IPS DF 6.9 (cell line): ENCODE measurements at places on chromosomes 6 and 20.

DNA sequence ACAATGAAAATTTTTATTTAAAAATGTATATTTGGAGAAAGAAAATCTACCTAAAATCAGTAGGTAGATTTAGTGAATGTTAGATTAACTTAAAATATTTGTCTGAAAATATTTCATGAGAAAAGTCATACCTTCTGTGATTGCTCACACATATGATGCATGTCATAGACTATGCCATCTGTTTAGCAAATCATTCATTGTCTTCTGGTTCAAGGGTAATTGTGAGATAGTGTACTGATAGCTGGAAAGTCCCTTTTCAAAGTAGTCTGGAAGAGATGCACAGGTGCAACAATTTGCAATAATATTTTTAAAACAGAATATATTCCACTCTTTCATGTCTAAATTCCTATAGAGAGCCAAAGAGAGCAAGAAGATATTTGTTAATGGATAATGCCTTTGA is 21.0 kb upstream of the RNF217 start:
- no peak overlapping the region for H3K4me3 ChIP-seq
- no peak overlapping the region for H3K27ac ChIP-seq
- no peaks in the 10 kb centered on the region for H3K4me1 ChIP-seq

GRCh38 chr6:138492113-138492512 is 7.2 kb downstream of the NHSL1 start:
- no peak overlapping the region for H3K27ac ChIP-seq
- peaks cover 4% of the 10 kb centered on the region; the same call in 1 of the 2 replicates for H3K4me1 ChIP-seq
- H3K4me3 ChIP-seq = no peak overlapping the region
- H3K27me3 ChIP-seq = no peaks in the 10 kb centered on the region

DNA sequence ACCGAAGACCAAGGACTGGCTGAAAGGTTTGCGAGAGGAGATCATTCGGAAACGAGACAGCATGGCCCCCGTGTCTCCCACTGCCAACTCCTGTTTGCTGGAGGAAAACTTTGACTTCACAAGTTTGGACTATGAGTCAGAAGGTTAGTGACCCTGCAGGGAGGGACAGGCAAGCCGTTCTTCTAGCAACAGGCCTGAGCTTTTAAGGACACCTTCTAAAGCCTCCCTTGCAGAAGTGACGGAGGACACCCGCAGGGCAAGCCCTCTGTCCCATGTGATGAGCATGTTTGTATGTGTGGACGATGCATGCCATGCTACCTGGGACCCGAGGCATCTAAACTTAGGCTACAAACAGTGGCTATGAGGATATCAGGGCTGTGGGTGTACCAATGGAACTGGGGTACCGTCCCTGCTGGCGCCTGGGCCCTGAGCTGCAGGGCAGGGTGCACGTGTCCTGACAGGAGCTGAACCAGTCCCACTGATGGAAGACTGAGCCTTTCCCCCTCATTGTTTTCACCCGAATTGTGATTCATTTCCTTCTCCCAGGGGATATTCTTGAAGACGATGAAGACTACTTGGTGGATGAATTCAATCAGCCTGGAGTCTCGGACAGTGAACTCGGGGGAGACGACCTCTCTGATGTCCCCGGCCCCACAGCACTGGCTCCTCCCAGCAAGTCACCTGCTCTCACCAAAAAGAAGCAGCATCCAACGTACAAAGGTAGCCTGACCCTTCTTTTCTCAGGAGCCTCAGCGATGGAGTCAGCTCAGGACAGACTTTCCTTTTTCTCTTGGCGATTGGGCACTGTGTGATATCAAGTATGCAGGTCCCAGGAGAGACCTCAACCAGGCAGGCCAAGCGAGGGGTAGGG is 84.4 kb downstream of the SERAC1 start:
- H3K27ac ChIP-seq = no peak overlapping the region
- H3K36me3 ChIP-seq = peaks cover 5% of the 10 kb centered on the region; the same call in 1 of the 2 replicates
- H3K27me3 ChIP-seq = no peaks in the 10 kb centered on the region

GRCh38 chr6:64439274-64439673 is 803.7 kb downstream of the PHF3 start:
- H3K4me3 ChIP-seq = no peak overlapping the region
- H3K27ac ChIP-seq = no peak overlapping the region
- no peak for DNase-seq

GRCh38 chr6:142518126-142518525 is 216.3 kb downstream of the ADGRG6 start:
- no peak overlapping the region for H3K27ac ChIP-seq
- DNase-seq = no peak
- no peaks in the 10 kb centered on the region for H3K27me3 ChIP-seq
- no peaks in the 10 kb centered on the region for H3K4me1 ChIP-seq
- H3K36me3 ChIP-seq = no peaks in the 10 kb centered on the region

- H3K36me3 ChIP-seq = no peaks in the 10 kb centered on the region
- DNase-seq = no peak
- no peak overlapping the region for H3K4me3 ChIP-seq
- no peaks in the 10 kb centered on the region for H3K4me1 ChIP-seq
These were observed 213.0 kb upstream of the DTNBP1 start for GRCh38 chr6:15875797-15876196.

- no peak overlapping the region for H3K4me3 ChIP-seq
- no peak for DNase-seq
These were observed 139.6 kb downstream of the PHACTR3 start for GRCh38 chr20:59743767-59744485.

DNA sequence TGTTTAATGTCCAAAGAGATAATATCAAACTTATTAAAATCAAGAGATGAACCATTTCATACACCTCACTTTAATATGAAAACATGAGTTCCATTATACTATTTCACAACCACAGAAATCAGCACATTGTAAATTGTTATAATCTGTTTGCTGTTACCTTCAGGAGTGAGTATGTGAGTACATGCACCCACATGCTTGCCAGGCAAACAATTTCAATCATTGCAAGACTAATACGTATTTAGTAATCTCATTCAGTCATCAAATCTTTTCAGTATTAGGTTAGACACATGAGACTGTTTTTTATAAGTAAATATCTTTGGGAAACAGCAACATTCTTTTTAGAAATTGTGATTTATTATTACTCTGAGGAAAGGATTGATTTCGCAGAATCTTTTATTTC is 9.3 kb upstream of the EPM2A start:
- no peaks in the 10 kb centered on the region for H3K4me1 ChIP-seq
- no peak overlapping the region for H3K4me3 ChIP-seq
- no peak overlapping the region for H3K27ac ChIP-seq
- H3K36me3 ChIP-seq = no peaks in the 10 kb centered on the region

GRCh38 chr6:9711365-9711764 is 703.5 kb downstream of the TFAP2A start:
- no peak overlapping the region for H3K27ac ChIP-seq
- H3K4me1 ChIP-seq = peaks cover 4% of the 10 kb centered on the region; the same call in 1 of the 2 replicates
- no peak overlapping the region for H3K4me3 ChIP-seq
- H3K27me3 ChIP-seq = no peaks in the 10 kb centered on the region

DNA sequence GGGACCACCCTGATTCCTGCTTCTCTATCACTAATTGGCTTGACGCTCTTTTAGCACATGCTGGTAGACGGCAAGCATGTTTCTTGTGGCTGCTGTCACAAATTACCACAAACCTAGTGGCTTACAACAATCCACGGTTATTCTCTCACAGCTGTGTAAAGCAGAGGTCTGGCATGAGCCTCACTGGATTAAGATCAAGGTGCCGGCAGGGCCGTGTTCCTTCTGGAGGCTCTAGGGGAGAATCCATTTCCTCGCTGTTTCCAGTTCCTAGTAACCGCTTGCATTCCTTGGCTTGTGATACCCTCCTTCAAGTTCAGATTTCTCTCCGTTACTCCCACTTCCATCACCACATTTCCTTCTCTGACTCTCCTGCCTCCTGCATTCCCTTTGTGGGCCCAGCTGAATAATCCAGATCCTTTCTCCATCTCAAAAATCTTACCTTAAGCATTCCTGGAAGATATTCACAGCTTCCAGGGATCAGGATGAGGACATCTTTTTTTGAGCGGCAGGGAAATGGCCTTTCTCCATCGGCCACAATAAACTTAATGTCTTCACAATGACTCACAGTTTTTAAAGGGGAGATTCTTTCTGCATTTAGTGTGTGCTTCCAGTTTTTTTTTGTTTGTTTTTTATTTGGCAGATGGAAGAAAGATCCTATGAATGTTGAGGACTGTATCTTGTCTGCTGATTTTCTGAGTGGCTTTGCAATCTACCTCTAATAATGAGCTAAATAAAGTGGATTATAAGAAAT is 39.9 kb downstream of the BMP6 start:
- no peak overlapping the region for H3K4me3 ChIP-seq
- no peaks in the 10 kb centered on the region for H3K27me3 ChIP-seq
- H3K27ac ChIP-seq = no peak overlapping the region
- H3K36me3 ChIP-seq = no peaks in the 10 kb centered on the region
- DNase-seq = no peak
- peaks cover 7% of the 10 kb centered on the region for H3K4me1 ChIP-seq

- no peak overlapping the region for H3K4me3 ChIP-seq
- no peaks in the 10 kb centered on the region for H3K36me3 ChIP-seq
- H3K27me3 ChIP-seq = no peaks in the 10 kb centered on the region
These were observed 321.6 kb downstream of the CDH4 start for GRCh38 chr20:61573415-61574305.

DNA sequence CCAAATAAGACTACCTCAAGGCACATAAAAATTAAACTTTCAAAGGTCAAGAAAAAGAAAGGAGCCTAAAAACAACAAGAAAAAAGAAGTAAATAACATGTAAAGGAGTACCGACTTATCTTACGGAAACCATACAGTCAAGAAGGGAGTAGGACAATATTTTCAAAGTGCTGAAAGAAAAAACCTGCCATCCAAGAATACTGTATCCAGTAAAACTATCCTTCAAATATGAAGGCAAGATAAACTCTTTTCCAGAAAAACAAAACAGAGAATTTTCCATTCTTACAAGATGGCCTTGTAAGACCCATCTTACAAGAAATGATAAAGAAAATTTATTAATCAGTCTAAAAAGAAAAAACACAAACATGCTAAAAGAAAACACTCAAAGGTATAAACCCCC is 302.2 kb downstream of the LMBRD1 start:
- H3K36me3 ChIP-seq = no peaks in the 10 kb centered on the region
- no peak for DNase-seq
- H3K27ac ChIP-seq = no peak overlapping the region
- no peaks in the 10 kb centered on the region for H3K4me1 ChIP-seq
- H3K4me3 ChIP-seq = no peak overlapping the region

- no peaks in the 10 kb centered on the region for H3K4me1 ChIP-seq
- DNase-seq = no peak
- H3K27ac ChIP-seq = no peak overlapping the region
- no peaks in the 10 kb centered on the region for H3K27me3 ChIP-seq
- no peaks in the 10 kb centered on the region for H3K36me3 ChIP-seq
These were observed 637 bp downstream of the UBR2 start for GRCh38 chr6:42564506-42564825.

DNA sequence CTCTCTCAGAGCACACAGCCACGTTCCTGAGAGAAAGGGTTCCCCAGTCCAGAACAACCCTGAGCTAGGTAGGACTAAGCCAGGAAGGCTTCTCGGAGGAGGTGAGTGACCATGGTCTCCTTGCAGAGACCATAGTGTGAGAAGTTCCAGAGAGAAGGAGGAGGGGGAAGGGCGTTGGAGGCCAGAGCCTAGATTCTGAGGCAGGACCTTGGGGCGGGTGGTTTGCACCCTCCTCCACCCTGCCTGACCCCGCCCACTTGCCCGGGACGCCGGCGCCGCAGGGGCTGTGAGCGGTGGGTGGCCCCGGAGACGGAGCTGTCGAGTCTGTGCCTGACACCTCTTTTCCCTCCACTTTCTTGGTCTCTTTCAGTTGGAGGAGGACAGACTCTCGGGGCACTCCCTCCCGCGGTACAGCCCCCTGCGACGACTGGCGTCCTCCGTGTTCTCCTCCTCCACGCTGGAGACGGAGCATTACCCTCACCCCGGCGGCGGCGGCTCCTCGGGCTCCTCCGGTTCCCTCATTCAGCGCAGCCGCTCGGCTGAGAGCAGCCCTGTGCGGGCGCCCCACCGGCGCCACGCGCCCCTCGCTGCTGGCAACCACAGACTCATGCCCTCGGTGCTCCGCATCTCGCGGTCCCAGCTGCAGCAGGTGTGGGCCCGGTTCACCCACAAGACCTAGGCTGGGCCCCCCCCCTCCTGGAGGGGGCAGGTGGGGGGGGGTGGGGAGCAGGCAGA is 26.2 kb downstream of the TTBK1 start:
- DNase-seq = no peak
- peak overlapping the region; percentile 15; the same call in 1 of the 2 replicates for H3K4me3 ChIP-seq
- peaks cover 16% of the 10 kb centered on the region; the same call in 1 of the 2 replicates for H3K27me3 ChIP-seq
- H3K27ac ChIP-seq = no peak overlapping the region

DNA sequence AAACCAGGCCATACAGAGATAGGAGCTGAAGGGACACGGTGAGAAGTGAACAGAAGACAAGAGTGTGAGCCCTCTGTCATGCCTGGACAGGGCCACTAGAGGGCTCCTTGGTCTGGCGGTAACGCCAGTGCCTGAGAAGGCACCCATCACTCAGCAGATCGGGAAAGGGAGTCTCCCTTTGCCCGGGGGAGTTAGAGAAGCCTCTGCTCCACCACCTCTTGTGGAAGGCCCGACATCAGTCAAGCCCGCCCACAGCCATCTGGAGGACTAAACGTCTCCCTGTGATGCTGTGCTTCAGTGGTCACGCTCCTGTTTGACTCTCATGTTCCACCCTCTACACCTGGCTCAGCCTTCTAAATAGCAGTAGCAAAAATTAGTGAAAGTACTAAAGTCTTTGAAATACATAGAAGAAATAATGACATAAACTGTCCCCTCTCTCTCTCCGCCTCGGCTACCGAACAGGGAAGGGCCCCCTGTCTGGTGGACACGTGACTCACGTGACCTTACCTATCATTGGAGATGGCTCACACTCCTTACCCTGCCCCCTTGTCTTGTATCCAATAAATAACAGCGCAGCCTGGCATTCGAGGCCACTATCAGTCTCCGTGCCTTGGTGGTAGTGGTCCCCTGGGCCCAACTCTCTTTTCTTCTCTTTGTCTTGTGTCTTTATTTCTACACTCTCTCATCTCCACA is 66.7 kb downstream of the RPP21 start:
- no peak overlapping the region for H3K4me3 ChIP-seq
- DNase-seq = peak; percentile 39
- no peak overlapping the region for H3K27ac ChIP-seq
- H3K36me3 ChIP-seq = no peaks in the 10 kb centered on the region
- no peaks in the 10 kb centered on the region; the same call in 1 of the 2 replicates for H3K27me3 ChIP-seq

GRCh38 chr6:42260972-42261371 is 43.3 kb upstream of the MRPS10 start:
- DNase-seq = no peak
- H3K36me3 ChIP-seq = peaks cover 4% of the 10 kb centered on the region; the same call in 1 of the 2 replicates
- H3K4me3 ChIP-seq = no peak overlapping the region
- H3K27me3 ChIP-seq = no peaks in the 10 kb centered on the region
